ENCODE measurements at places on chromosomes 5 and 9. TPM values are rescaled to one million over a fixed set of nuclear protein-coding genes. Genes with fewer than 3 reads are reported as not detected.

Gene SPINK1
- 2.8 TPM for total RNA-seq

DNA sequence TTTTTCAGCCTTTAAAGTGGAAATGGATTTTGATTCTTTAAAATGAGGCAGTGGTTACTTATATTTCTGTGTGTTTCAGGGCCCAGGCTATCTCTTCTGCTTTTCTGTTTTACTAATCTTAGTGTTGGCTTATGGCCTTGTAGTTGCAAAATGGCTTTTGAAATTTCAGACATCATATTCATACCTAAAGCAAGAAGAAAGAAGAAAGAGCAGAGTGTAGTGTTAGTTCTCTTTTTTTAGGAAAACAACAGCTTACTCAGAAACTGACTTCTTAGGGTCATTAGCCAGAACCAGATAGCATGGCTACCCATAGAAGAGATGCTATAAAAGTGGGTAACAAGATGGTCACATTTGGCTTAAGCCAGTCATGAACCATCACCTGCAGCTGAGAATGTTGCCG lies 20.9 kb downstream of the ZBED3 start:
- DNase-seq = no peak

Gene JAKMIP2
- total RNA-seq = 14.6 TPM

GRCh38 chr5:2700876-2701275 lies 50.6 kb downstream of the IRX2 start:
- DNase-seq = no peak

Gene TDRD7
- total RNA-seq = 19.5 TPM

GRCh38 chr5:8905021-8905420 lies 640.9 kb downstream of the SEMA5A start:
- DNase-seq = no peak
